ENCODE measurements at places on chromosomes 2 and 18.

GRCh38 chr18:63775166-63775730 lies at the start of gene SERPINB7:
TSS of gene SERPINB7 (plus strand) at chr18:63775418. CDS start at chr18:63782373, 6,955 bp downstream.
- no peak for DNase-seq

DNA sequence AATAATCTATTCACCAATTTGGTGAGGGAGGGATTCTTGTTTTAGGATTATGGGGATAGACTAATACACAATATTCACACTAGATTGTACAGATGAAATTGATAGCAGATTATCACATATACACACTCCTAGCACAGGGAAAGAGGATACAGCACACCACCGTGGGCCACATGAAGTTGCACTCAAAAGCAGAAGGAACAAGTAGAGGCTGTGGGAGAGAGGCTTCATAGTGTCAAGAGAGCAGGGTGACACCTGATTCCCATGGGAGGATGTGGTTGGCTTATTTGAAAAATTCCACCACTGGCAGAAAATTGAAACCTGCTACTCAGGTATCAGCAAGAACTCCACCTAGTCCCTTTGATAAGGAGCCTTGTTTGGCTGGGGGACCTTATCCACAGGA lies 395.6 kb downstream of the SPAG16 start:
- DNase-seq: no peak

DNA sequence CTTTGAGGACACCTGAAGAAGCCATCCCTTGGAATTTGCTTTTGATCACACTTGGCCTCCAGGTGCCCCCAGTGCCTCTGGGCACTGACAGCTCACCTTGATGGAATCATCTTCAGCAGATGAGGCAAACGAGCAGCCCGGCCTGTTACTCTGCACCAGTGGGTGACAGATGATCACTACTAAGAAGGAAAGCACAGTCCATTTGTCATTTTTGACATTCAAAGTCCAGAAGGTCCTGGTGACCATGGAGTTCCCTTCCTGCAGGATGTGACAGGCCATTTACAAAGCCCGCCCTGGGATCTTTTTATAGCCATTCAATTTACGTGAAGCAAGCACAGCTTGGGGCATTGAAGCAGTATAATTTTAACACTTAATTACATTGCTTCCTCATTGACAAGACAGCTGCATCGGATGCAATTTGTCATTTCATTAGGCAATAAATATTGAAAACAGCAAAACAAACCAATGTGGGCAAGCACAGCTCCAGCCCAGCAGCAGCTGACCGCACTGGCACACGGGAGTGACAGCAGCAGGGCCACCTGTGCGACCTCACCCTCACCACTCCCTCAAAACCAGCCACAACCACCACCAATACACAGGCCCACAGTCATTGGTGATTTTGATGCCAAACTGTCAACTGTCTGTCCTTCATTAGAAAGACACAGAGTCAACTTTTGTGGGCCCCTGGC lies 76.0 kb upstream of the SLC66A3 start:
- no peak for DNase-seq

- DNase-seq: no peak
Measured at GRCh38 chr2:64244037-64244416, 99.8 kb upstream of the PELI1 start.

DNA sequence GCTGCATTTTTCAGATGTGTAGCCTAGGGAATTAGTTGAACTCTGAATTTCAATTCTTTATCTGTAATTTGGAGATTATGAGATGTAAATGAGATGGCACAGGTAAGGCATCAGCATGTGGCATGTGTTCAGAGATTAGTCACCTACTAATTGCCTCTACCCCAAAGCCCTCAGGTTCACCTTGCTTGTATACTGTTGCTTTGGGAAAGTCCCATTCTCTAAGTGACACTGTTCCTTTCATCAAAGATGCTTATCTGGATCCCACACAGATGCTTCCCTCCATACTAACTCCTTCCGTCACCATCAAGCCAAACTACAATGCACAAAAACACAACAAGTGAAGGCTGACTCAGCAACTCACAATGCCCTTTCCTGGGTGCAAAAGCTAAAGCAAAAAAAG lies 143.7 kb downstream of the LRATD1 start:
- no peak for DNase-seq

DNA sequence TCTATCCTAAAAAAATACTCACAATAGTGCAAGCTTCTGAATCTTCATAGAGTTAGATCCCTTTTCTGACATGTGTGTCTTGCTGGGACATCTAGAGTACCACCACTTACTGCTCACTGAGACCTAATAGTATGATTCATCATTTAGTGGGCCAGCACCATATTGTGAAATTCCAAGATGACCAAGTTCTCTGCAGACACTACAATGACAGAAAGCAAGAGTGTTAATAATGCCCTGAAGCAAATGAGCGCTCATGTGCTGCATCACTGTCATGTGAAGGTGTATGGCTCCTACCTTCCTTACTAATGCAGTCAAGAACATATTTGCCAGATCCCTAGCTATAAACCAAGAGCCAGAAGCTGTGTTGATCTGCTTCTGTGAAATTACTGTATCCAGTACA lies 606.2 kb upstream of the NXPH2 start:
- DNase-seq: no peak

DNA sequence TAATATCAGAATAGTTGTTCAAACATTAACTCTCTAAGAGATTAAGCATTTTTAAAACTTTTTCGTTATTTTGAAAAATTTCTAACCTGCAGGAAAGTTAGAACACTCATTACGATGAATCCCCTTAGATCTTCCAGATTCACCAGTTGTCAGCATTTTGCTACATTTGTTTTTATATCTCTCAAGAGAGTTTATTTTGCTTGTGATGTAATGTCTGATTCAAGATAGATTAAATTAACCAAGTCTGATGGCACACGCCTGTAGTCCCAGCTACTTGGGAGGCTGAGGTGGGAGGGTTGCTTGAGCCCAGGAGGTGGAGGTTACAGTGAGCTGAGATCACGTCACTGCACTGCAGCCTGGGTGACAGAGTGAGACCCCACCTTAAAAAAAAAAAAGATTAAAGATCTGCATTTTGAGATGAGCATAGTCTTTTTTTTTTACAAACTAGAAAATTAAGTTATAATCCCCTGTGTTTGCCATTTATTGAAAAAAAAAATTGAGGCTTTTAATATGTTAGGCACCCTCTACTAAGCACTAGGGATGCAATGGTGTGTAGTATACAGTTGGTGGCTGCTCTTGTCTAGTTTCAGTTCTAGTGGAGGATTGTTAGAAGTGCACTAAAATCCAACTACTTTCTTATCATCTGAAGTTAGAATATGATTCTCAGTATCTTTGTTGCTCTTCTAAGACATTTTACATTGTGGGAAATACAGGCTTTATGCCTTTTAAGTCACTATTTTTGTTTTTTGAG lies 20.9 kb downstream of the RAB10 start:
- no peak for DNase-seq

Measured in activated naive CD8-positive, alpha-beta T cell treated with anti-CD3 and anti-CD28 coated beads, Interleukin-2, amount 50 U/mL, for 16 hours (primary cell).